ENCODE measurements at places on chromosomes 1 and 21.

DNA sequence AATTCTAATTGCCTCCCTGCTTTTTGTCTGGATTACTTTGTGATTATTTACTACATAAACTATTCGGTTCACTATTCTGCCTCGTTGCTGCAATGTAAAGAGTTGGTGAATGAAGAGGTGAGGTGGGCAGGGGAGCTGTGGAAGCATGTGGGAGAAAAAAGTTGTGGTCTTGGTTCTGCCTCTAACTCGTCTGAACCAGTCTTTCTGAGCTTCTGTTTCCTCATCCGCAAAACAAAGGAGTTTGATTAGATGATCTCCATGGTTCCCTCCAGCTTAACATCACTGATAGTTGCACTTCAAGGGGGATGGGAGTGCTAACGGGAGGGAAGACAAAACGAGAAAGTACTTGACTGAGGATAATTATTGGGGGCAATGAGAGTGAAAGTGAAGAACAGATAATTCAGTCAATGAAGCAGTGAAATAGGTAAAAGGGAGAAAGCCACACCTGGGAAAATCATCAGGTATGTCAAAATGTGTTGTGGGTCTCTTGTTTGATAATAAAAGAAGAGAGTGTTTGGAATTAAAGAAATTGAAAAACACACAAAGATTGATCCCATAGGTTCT is 26.2 kb upstream of the UHMK1 start:
- no peak for DNase-seq

- no peak for DNase-seq
These were observed 272.3 kb downstream of the PTPRU start for GRCh38 chr1:29508458-29509107.

GRCh38 chr1:172298141-172298540 is 122.3 kb upstream of the C1orf105 start:
- no peak for DNase-seq

- DNase-seq: no peak
These were observed 19.9 kb downstream of the DSTYK start for GRCh38 chr1:205191622-205192021.

DNA sequence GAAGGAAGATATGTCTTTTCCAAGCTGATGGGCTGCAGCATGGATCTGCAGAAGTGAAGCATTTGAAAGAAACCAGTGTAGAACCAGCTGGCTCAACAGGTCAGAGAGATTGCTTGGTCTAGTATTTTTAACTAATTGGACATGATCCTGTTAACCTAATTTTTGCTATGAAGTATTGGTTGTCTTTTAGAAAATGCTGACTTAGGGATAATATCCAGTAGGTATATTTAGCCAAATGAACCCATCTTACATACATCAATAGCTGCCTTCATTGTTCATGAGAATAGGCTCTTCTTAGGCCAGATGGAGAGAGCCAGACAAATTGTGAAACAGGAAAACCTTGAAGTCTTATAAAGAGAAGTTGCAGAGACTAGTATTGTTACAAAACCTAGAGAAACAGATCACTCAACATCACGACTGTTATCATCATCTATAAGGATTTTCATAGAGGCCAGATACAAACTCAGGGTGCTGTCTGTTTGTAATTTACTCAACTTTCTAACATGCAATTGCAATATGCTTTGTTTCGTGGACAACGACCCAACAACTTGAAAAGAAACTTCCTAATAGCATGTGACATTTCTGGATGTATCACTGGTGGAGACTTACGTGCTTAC is 148.2 kb downstream of the DISC1 start:
- no peak for DNase-seq

- DNase-seq: no peak
These were observed 90.4 kb downstream of the KCNN3 start for GRCh38 chr1:154779551-154780189.

DNA sequence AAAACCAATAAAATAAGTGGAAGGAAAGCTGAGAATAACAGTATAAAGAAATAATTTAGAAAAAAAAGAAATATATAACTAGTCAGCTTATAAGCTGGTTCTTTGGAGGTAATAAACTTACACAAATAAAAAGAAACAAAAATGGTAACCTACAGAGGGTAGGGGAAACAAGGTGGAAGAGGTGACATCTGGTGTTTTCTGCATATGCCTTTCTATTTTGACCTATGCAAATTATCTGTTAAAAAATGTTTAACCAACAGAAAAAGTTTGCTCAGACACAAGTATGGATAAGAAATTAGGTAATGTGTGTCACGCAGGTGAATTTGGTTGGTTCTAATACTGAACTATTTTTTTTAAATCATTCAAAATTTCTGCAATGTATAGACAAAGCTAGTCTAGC is 53.6 kb upstream of the DMRTA2 start:
- DNase-seq: no peak

- DNase-seq: no peak
These were observed 574.7 kb upstream of the ZP4 start for GRCh38 chr1:238465449-238465848.

DNA sequence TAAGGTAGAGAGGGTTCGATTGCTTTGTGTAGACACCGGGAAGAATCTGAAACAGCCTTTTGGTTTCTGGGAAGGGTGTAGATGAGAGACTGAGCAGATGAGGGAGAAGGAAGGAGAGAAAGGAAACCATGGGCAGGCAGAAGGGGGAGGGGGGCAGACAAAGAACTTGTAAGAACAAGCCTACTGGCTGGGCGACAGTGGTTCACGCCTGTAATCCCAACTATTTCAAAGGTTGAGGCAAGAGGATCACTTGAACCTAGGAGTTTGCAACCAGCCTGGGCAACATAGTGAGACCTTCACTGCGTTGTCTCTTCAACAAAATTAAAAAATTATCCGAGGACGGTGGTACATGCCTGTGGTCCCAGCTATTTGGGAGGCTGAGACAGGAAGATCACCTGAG is 106.2 kb downstream of the TM2D1 start:
- DNase-seq: no peak

GRCh38 chr1:110337704-110338308 is 1.4 kb upstream of the RBM15 start:
- peak; percentile 71 for DNase-seq

GRCh38 chr1:154862907-154863306 is 7.2 kb downstream of the KCNN3 start:
- no peak for DNase-seq

DNA sequence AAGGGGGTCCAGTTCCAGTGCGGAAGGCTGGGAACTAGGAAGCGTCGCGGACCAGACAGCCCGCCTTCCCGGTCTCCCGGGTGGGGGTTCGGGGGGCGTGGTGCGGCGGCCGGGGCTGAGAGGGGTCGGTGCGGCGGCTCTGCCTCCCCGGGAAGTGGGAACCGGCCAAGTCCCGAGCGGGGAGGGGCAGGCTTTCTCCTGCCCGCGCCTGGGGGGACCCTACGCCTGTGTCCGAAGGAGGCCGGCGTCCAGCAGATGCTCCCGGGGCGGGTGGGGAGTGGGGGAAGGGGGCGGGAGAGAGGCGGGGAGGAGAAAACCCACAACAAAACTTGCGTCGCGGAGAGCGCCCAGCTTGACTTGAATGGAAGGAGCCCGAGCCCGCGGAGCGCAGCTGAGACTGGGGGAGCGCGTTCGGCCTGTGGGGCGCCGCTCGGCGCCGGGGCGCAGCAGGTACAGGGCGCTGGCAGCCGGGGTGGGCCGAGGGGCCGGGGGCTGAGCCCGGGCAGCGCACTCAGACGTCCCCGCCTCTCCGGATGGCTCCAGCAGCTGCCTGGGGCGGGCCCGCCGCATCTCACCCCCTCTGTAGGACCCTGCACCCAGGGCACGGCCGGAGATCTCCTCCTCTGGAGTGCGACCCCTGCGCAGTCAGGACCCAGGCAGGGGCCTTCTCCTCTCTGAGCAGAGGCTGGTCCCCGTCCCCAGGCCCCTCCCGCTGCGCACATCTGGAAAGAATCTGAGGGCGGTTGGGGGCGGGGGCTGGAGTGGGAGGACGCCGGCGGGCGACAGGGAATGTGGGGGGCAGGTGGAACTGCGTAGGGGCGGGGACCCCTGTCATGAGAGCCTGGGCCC is at the start of gene PODN:
Gene PODN, plus strand, starts transcription at position 355 of the 849 bp plus-strand sequence. CDS start 7,643 bp downstream, outside the sequence.
- DNase-seq: peak; percentile 33

DNA sequence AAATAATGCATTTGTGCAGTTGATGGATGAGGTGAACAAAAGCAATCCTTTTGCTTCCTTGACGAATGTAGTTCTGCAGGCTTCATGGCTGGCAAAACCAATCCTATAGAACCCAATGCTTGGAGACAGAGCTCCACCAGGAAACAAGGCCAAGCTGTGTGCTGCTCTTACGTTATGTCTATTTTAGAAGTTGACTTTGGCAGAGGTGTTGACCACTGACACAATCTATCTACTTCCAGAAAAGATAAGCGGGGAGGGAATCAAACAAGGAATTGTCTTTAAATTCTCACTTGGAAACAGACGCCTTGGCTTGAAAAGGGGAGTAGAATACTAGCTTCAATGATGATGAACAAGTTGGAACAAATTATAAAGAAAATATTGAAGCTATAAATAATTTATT is 211.2 kb downstream of the SETD4 start:
- DNase-seq: no peak

- no peak for DNase-seq
These were observed 11.6 kb upstream of the PADI6 start for GRCh38 chr1:17360272-17360956.

- DNase-seq: no peak
These were observed 340.2 kb downstream of the PTPRU start for GRCh38 chr1:29576510-29576909.

DNA sequence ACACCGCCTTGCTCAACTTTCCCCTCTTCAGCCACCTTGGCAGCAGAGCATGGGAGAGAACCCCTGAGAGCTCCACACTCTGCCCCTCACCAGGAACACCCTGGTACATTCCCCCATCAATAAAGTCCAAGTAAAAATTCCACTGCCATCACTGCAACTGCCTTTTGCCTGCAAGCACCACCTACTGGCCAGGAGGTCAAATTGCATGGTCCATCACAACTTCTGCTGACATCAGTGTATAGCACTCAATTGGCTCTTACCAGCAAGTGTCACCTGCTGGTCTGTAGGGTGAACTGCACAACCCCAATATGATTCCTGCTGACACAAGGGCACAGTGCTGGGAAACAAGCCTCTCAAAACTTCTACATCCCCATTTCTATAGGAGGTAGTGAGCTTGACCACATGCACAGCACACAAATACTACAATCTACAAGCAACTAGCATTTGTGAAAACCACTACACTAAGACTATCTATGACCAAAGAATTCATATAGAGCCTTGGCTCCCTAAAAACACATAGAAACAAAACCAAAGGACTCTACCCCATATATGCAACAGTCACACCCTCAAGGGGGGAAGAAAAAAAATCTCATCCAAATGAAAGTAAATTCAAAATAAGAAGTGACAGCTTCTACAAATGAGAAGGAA is 69.2 kb downstream of the FASLG start:
- DNase-seq: peak; percentile 29

DNA sequence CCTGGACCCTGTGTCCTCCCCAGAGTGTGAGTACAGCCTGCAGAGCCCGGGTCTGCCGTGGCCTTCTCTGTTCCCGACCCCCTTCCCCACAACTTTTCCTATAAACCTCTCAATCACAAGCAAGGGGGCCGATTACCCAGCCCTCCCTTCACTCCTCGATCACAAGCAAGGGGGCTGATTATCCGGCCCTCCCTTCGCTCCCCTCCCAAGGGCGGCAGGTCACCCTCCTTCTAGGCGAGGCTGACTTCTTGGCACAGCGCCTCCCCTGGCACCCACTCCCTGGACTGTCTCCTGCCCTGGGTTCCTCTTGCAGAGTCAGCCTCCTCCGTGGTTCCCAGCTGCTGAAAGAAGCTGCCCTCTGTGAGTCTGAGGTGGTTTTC is 12.3 kb upstream of the LDLRAP1 start:
- no peak for DNase-seq

- DNase-seq: no peak
These were observed 389.7 kb downstream of the LMO4 start for GRCh38 chr1:87718241-87718950.

DNA sequence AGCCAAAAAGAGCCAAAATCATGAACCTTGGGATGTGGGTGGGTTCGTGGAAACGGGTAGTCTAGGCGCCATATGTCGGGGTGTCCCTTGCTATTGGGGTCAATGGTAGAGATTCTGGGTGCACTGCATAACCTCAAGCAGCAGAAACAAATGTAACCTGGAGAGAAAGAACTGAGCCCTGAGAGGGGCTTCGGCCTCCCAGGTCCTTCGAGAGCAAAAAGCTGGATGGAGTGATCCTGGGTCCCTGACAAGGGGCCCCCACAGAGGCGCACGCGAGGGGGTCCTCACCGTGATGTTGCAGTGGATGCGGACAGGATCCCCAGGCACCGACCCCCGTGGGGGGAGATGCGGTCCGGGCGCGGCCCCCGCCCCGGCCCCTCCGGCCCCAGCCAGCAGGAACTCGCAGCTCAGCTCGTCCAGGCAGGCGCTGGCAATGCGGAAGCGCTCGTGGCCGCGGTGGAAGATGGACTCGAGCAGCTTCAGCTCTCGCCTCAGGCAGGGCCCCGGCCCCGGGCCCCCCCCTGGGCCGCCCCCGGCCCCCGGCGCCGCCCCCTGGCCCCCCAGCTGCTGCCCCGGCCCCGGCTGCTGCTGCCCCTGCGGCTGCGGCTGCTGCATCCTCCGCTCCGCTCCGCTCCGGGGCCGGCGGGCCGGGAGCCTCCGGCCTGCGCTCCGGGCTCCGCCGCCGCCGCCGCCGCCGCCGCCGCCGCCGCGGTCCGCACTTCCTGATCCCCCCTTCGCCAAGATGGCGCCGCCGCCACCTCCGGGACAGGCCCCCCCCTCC is at the start of gene UBE2Q1:
Gene UBE2Q1, minus strand, starts transcription at position 724 of the 781 bp plus-strand sequence. Its CDS starts 109 bp downstream, at position 615.
- DNase-seq: peak; percentile 56

DNA sequence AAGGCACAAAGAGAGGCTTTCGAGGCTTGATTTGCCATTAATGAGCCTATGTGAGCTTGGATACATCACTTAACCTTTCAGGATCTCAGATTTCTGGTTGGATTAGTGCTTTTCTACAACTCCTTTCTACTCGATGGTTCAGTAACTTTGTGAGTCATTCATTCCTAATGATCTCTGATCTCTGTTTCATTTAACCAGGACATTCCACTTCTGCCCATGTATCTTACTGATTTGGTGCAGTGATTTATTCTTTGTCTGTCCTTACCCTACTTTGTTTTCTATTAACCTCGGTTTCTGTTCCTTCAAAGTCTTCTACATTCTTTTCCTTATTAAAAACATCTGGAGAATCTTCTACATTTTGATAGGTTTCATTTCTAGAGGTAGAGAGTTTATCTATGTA is 94.6 kb upstream of the ZBTB18 start:
- DNase-seq: no peak

DNA sequence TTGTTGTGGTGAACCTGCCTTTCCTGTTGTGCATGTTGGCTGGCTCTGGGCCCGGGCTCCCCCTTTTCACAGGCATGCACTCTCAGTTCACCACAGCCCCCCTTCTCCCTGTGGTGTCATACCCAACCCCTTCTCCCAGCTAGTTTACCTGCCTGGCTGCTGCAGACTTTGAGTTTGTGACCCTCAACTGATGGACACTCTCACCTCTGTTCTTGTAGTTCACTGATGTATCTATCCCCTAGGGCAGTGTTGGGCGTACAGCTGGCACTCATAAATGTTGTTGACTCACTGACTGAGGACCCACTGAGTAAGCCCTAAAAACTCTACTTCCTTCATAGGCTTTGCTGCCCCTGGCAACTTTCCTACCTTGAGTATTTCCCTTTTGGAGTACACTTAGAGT is 54.9 kb downstream of the WDR64 start:
- no peak for DNase-seq
